Hematopoietic multipotent progenitor cell treated with erythropoietin and hydrocortisone succinate and interleukin-3 and kit ligand, for 17 days (in vitro differentiated cells): ENCODE measurements at places on chromosomes 12 and 14.

DNA sequence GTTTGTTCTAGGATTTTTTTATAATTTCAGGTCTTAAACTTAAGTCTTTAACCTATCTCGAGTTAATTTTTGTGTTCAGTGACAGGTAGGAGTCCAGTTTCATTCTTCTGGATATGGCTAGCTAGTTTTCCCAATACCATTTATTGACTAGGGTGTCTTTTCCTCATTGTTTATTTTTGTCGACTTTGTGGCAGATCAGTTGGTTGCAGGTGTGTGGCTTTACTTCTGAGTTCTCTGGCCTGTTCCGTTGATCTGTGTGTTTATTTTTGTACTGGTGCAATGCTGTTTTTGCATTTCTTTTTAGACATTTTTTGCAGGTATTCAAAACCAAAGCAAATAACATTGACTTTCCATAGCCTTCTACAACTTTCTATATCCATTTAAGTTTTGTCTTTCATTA lies 121.7 kb downstream of the ETNK1 start:
- DNase-seq, result no peak

DNA sequence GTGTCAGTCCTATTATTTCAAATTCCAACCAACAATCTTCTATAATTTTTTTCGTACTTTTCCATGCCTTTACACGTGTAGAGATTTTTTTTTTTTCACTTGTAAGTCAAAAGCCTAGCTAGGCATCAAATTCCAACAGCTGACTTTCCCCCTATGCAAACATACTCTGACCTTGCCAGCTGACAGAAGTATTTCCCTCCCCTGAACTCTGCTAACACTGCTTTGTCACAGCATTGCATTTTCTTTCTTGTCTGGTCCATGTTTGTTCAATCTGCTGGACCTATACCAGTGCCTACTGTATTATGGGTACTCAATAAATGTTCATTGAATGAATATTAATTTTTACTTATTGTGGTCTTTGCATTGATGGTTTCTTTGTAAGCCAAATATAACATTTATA lies 435.3 kb upstream of the GARIN6 start:
- DNase-seq, result no peak

GRCh38 chr12:120586206-120586605 lies 5.0 kb upstream of the POP5 start:
- no peak for DNase-seq

- no peak for DNase-seq
Observed at GRCh38 chr14:71583194-71583593, 349.0 kb upstream of the RGS6 start.

DNA sequence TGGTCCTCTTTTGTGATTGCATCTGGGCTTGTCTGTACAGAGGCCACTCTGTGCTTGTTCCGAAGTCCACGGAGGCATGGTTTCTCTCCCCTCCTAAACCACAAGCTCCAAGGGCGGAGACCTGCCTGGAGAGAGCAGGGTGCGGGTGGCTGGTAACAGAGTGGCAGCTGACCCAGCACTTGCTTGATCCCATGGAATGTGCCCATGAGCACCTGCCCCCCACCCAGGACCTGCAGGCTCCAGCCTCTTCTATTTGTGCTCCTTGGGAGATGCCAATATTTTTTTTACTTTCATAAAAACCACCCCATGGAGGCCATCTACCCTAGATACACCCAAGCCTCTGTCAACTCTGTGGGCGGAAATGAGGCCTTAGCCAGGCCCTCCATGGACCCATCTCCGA lies 104.7 kb downstream of the PRMT8 start:
- DNase-seq, result no peak

DNA sequence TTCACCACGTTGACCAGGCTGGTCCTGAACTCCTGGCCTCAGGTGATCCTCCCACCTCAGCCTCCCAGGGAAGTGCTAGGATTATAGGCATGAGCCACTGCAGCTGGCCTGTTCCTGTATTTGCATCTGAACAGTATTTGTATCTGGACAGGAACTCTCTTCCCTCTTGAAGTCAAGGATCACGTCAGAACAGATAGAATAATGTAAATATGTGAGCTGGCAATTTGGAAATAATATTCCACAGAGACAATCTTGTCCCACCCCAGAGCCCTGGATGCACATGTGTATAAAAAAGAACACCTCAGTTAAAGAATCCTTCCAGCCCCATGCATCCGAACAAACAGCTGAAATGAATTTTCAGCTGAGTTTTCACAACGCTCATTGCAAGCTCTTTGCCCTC lies 118.3 kb downstream of the VEZT start:
- DNase-seq, result no peak

- no peak for DNase-seq
Observed at GRCh38 chr12:89920866-89921265, 212.2 kb upstream of the ATP2B1 start.

GRCh38 chr14:56211084-56211483 lies 92.9 kb downstream of the PELI2 start:
- DNase-seq, result no peak

- DNase-seq, result no peak
Observed at GRCh38 chr12:57779736-57780135, 2.9 kb upstream of the TSFM start.

- no peak for DNase-seq
Observed at GRCh38 chr14:69088586-69088985, 64.3 kb downstream of the DCAF5 start.

GRCh38 chr14:61491876-61492434 lies 170.6 kb downstream of the PRKCH start:
- no peak for DNase-seq

DNA sequence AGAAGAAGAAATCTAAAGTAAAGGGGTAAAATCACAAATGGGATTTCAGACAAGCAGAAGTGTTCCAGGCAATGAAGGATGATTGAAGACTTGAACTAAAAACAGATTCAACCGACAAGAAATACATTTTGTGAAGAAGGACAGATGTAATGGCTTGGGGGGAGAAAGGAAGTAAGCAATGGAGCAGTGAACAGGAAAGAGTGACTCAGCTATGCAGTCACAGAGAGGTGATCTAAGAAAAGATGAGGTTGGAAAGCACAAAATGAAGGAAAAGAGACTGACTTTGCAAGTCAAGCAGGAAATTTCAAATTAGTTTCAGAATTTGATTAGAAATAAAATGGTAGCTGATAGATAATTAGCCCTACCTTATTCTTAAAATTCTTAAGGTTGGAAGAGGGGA lies 66.5 kb downstream of the PUS7L start:
- DNase-seq, result no peak

DNA sequence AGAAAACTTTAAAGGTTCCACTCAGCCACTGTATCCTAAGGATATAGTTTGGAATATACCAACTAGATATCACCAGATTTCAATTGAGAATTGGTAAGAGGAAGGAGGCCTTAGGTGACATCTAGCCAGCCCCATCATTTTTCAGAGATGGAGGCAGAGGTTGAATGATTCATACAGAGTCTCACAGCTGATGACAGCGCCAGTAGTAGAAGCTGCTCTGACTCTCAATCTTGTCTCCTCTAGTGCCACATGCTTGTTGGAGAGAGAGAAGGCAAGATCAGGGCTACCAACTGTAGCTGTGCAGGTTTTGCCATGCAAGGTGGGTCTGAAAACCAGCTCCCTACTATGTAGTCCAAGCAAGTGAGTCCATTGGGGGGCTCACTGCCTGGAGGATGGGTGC lies 6.1 kb downstream of the FRMD6 start:
- no peak for DNase-seq

GRCh38 chr14:24959791-24960331 lies 90.1 kb downstream of the STXBP6 start:
- DNase-seq, result no peak
